ENCODE measurements at places on chromosomes 16 and 17.

- no peak for DNase-seq
Observed at GRCh38 chr16:75262104-75262799, 10.8 kb upstream of the BCAR1 start.

GRCh38 chr17:10295728-10296343 lies 77.0 kb downstream of the MYH13 start:
- DNase-seq = peak; percentile 68

DNA sequence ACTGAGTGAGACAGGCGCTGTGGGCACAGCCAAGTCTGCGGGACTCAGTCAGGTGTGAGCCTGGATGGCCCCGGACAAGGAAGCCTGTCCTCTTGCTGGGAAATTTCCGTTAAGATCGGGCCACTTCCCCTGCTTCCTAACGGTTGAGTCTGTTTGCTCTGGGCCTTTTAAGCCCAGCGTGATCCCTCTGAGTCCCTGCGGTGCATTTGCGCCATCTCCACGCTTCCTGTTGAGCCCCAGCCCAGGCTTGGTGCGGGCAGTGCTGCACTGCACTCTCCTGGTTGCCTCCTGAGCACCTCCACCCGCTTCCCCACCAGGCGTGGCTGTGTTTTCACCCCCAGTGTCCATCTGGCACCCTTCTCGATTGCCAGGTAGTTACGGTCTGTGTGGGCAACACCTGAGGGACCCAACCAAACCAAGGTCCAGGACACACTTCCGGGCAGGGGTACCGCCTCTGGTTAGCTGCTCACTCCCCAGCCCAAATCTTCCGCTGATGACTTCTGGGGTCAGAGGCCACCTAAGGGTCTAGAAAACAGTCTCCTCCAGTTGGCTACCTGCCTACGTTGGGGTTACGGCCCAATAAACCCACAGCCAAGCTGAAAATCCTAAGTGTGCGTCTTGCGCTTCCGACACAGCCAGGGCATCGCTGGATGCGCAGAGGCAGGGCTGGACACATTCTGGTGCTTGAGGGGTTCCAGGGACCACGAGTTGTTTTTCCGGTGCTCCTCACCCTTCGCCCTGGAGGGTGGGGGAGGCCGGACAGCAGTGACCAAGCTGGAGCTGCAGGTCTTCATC lies 1.4 kb upstream of the SLC25A10 start:
- no peak for DNase-seq

- no peak for DNase-seq
Observed at GRCh38 chr17:18904482-18904881, 46.6 kb downstream of the PRPSAP2 start.

GRCh38 chr16:89860747-89861304 lies 12.6 kb upstream of the TCF25 start:
- DNase-seq = peak; percentile 45

All from midbrain (tissue), 1 donor.